ENCODE measurements at places on chromosomes 3 and 15.

DNA sequence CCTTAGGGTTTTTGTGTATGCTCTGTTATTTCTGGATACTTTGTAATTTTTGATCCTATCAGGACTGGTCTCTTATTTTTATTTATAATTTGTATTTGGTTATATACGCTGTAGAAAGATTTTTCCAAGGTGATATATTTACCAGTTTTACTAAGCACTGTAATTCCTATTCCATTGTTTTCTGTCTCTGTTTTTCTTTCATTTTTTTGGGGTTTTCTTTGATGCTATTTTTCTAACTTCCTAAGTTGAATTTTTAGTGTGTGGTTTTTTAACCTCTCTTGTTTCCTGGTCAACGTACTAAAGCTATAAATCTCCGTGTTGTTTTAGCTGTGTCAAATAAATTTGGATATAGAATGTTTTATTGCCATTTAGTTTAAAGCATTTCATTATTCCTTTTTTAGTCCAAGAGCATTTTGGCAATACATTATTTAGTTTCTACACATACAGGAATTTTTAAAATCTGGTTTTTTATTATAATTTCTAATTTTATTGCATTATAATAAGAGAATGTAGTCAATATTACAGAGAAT lies 128.1 kb upstream of the THRB start:
- no peak for DNase-seq

- no peak for DNase-seq
Measured at GRCh38 chr15:56678571-56678970, 54.7 kb downstream of the ZNF280D start.

GRCh38 chr3:14761121-14761672 lies 57.6 kb upstream of the FGD5 start:
- no peak for DNase-seq

- no peak for DNase-seq
Measured at GRCh38 chr3:100710261-100710968, 1.1 kb downstream of the TFG start.

GRCh38 chr15:99605490-99605931 lies 39.7 kb downstream of the MEF2A start:
- no peak for DNase-seq

DNA sequence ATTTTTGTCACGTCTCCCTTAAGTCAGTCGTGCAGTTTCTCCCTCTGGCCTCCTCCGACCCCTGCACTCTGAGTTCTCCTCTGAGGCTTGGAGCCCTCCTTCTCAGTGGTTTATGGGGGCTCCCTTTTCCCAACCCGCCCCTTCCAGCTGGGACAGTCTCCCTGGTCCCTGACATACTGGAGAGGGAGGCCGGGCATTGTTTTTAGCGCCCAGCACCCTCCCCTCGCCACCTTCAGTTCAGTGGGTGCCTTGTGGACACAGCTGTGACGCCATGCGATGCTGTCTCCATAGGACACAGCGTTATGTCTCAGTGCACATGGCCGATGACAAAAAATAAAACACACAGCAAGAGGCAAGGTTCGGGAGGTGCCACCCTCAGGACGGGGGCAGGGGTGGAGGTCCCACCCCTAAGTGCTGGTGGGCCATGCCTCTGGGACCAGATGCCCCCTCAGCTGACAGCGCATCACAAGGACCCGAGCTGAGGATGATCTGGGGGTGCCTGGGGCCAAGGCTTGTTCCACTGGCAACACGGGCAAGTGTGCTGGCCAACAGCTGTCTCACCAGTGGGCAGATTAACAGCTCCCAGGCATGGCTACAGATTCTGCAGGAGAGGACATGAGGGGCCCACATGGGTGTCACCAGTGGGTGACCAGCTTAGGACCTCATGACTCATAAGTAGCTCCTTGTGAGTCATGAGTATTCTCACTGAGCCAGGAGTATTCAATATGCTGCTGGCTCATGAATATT lies 81.6 kb downstream of the PLXNA1 start:
- no peak for DNase-seq

DNA sequence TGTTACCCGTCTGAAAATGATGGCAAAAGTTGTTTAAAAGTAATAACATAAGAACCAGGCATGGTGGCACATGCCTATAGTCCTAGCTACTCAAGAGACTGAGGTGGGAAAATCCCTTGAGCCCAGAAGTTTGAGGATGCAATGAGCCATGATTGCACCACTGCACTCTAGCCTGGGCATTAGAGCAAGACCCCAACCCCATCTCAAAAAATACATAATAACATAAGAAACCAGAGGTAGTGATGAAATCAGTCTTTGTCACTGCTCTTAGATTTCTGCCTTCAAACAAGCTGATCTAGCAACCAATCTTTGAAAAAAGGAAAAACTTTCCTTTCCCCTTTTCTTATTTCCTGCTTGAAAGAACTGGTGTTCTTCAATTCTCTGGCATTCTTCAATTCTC lies 71.3 kb downstream of the TMCC1 start:
- no peak for DNase-seq

DNA sequence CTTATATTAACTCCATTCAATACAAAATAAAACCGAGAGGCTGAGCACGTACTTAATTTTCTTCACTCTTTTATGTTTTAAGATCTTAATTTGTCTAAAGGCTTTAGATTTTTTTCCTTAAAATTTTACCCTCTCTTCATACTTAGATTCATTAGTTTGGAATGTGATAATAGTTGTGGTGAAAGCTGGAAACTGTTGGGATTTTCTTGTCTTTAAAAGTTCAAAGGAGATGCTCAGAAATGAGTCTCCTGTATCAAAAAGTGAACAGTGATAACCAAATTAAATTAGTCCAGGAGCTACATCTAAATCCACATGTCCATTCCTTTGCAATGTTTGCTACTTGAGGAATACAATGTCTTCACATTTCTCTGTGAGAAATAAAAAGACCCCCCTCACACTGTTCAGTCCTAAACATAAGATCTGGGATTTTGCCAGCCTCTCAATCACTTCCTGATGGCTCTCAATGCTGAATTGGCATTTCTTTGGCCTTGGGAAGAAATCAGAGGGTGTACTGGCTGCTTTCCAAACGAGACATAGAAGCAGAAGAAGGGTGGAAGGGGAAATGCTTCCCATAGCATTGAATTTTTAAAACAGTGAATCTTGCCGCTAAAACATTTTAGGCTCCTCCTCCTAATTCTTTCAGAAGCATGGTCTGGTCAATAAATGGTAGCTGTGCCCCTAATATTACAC lies 245.0 kb downstream of the SHOX2 start:
- DNase-seq = no peak

GRCh38 chr15:62075595-62076277 lies 9.0 kb downstream of the C2CD4A start:
- DNase-seq = no peak

GRCh38 chr15:98654790-98655360 lies 6.5 kb downstream of the IGF1R start:
- no peak for DNase-seq

DNA sequence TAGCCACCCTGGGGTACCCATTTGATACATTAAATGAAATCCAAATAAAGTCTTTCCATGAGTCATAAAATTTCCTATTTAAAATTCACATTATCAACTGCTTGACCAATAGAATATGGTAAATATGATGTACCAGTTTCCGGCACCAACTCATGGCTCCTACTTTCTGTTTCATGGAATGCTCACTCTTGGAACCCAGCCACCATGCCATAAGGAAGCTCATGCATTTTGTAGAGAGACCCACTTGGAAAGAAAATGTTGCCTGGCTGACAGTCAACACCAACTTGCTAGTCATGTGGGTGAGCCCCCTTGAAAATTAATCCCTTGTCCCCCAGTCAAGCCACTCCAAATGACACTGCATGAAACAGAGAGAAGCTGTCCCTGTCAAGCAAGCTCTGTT lies 57.2 kb downstream of the WWTR1 start:
- no peak for DNase-seq

DNA sequence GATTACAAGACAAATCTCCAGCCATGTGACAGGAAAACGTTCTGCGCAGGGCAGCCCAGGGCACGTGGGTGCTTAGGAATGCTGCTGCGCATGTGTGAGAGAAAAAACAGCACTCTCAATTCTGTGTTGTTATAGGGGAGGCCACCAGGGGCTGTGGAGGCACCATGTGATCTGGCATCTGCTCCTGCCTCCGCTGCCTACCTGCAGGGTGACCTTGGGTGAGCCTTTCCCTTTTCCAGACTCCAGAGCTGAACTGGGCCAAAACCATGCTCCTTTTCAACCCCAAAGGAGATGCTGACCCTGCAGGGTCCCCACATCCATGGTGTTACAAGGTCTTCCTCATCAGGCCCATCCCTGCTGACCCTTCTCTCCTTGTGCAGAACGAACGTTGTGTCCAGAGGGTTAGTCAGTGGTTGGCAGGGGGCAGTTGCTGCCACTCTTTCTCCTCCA lies 81.5 kb upstream of the RASGRF1 start:
- DNase-seq = no peak

DNA sequence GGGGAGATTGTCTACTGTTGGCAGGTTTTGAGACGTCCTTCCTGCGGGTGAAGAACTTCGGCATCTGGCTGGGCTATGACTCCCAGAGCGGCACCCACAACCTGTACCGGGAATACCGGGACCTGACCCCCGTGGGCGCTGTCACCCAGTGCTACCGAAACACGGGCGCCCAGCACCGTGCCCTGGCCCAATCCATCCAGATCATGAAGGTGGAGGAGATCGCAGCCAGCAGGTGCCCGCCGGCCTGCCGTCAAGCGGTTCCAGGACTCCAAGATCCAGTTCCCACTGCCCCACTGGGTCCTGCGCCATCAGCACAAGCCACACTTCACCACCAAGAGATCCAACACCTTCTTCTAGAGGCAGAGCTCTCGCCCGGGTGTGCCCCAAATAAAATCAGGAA lies 194.9 kb upstream of the EPHA6 start:
- no peak for DNase-seq

DNA sequence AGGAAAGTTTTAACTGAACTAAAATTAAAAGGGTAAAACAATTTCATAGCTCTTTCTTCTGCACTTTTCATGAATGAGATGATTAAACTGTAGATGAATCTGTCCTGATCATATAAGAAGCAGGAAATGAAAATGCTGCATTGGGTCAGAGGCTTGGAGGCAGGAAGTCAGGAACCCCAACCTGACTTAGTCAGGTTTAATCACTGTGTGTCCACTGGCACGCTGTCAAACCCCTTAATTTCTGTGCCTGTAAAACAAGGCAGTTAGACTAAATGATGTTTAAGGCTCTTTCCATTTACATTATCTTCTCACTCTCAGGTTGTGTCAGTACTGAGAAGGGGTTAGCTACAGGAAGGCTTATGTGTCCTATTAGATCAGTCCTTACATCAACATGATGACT lies 193.3 kb upstream of the TTC14 start:
- DNase-seq = no peak

DNA sequence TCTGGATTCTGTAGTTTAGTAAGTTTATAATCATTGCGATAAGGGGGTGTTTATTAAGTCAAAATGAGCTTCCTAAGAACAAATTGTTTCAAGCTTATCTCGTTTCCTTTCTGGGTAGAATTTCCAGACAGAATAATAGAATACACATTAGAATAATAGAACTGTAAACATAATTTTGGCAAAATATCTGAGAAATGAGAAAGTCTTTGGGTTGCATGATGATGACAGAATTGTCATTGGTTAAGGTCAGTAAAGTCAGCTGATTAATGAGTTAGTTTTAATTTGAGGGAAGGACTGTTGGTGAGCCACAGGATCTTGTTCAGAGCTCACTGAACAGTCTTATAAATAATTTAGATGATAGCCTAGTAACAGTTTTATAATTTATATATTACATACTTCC lies 10.2 kb downstream of the EIF2A start:
- DNase-seq = no peak

GRCh38 chr3:9035473-9035872 lies 72.2 kb upstream of the RAD18 start:
- DNase-seq = no peak

GRCh38 chr15:29449136-29449535 lies 179.5 kb upstream of the NSMCE3 start:
- no peak for DNase-seq
